ENCODE measurements at places on chromosomes 4 and X.
A peak's percentile ranks its signal among the peaks of the same experiment; 100 is the strongest.

GRCh38 chrX:7943600-7944245 lies 16.5 kb upstream of the PNPLA4 start:
- DNase-seq, result no peak

GRCh38 chr4:14888790-14889572 lies 113.3 kb upstream of the CPEB2 start:
- DNase-seq, result no peak

- no peak for DNase-seq
These were observed 29.0 kb downstream of the RTL5 start for GRCh38 chrX:72102760-72103159.

DNA sequence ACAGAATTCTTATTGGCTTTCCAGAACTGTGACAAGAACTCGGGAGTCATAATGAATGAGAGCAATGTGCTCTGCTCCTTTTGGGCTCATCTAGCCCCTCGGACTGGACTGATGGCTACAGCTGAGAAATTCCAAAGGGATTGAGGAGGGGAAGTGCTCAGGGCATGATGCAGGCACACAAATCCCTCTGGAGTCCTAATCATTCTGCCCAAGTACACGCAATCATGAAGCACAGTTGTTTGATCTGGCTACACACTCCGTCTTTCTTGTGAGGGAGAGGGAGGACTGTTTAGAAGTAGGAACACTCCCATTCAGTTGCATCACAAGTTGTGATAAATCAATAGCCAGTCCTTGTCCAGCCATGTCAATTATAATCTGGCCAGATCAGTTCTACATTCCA lies 237.5 kb downstream of the COL25A1 start:
- no peak for DNase-seq

DNA sequence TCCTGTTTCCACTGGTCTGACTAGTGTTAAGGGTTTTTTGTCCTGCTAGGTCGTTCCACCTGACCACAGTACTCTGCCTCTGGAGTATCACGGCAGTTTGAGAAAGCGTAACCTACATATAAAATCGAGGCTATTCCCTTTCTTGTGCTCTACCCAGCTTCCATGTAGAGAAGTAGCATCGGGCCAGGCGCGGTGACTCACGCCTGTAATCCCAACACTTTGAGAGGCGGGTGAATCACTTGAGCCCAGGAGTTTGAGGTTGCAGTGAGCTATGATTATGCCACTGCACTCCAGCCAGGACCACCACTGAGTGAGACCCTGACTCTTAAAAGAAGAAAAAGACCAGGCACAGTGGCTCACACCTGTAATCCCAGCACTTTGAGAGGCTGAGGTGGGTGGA lies 7.5 kb downstream of the PPEF1 start:
- no peak for DNase-seq

DNA sequence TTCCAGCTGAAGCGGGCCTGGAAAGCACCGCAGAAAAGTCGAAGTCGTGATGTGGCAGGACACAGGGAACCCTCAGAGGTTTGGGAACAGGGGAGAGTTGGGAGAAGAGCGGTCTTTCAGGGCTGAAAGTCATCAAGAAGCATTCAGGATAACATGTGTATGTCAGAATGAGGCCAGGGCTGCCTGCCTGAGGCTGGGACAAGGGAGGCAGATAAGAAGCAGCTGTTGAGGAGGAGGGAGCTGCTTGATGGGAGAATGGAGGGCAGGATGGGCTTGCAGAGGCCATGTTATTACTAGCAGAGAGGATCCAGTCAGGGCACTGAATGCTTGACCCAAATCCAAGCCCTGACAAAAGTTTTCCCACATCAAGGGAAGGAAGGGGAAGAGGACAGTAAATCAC lies 132.0 kb downstream of the ATG4A start:
- DNase-seq, result no peak

GRCh38 chrX:1031521-1032430 lies 180.7 kb downstream of the CRLF2 start:
- DNase-seq, result no peak

GRCh38 chrX:66200050-66200664 lies 36.1 kb downstream of the HEPH start:
- DNase-seq, result no peak

DNA sequence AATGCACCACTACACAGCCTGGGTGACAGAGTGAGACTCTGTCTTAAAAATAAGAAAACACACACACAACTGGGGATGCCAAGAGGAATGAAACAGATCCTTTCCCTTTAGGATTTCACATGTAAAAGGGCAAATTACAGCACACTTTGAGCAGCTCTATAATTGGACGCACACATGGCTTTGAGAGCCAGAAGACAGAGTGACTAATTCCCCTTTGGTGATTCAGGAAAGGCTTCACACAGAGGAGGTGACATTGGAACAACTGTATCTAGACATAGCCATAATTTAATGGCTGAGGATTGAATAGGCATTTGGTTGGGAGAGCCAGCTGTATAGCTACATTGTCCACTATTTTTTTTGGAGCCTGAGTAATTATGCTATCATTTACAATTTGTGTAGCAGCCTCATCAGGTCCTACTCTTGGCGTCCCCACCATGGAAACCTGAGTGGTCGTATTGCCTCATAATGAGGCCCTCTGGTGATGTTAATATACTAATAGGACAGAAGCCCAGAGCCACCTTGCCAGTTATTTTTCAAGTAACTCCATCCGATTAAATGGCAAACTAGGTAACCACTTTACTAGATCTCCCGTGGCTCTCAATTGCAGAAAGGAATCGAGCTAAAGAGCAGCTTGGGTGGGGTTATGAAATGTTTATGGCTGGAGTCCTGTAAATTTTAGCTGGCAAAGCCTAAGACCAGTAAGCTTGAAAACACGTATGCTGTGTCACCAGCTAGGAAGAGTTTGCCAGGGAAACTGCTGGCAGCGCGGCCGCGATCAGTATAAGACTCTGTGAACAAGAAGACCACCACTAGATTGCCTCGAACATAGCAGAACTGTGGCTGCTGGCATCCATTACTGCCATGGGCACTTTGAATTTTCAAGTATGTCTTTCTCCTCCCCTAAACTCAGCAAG lies 8.5 kb upstream of the PPEF1 start:
- DNase-seq, result no peak

DNA sequence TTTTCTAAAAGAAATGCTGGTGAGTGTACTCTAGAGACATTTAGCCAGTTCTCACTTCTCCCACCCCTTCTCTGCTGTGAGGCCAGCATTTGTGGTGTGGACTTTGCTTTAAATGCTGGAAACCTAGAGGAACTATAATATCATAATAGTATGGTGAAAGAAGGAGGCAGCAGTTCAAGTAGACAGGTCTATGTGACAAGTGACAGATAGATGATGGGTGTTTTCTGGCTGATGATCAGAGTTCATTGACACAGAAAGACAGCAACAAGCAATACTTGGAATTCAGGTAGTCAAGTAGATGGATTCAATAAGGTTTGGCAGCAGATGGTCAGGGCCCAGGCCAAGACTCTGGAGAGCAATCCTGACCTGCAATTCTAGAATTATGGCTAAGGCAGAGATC lies 317.5 kb downstream of the PCDH7 start:
- no peak for DNase-seq

DNA sequence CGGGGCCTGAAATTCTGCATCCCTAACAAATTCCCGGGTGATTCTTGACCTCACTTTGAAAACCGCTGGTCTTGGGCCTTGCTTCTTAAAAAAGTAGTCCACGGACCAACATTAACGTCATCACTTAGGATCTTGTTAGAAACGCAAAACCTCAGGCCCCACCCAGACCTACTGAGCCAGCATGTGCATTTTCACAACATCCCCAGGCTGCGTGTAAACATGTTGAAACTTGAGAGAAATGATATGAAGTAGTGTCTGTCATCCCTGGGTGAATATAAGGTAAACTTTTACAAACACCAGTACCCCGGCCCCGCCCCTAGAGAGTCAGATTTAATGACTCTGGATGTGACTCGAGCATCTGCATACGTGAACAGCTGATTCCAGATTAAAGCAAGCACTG lies 33.7 kb downstream of the SORBS2 start:
- peak; percentile 43 for DNase-seq

DNA sequence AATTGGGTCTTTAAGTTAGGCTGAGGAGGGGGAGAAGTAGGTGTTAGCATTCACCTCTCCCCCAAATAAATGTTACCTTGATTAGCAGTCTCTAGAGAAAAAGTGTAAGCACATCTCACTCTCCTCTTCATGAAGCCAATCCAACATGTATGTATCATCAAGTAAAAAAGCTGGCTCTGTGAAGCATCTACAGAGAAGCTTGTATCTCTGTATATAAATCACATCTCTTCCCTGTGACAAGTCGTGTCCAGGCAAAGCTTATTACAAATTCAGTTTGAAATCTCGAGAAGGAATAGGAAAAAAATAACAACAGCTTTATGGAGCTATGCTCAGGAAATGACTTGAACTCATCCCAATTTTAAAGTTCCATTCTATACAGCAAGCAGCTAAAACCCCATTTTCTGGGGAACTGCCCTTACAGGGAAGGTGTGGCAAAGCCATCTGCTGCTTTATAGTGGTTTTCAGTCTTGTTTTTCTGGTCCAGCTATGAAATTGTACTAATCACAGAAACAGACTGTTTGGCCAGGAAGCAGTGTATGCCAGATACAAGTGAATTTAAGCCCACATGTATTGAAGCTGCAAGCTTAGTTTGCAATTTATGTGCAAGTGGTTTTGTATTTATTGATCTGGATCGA lies 313.3 kb upstream of the NOCT start:
- no peak for DNase-seq

GRCh38 chrX:140274811-140275525 lies 229.9 kb downstream of the SOX3 start:
- DNase-seq, result peak; percentile 1

- no peak for DNase-seq
These were observed 107.7 kb downstream of the PPP3CA start for GRCh38 chr4:101239665-101240064.

GRCh38 chr4:187666697-187667494 lies 328.7 kb upstream of the ZFP42 start:
- no peak for DNase-seq

GRCh38 chr4:80082693-80083092 lies 9.7 kb upstream of the ANTXR2 start:
- DNase-seq, result no peak

DNA sequence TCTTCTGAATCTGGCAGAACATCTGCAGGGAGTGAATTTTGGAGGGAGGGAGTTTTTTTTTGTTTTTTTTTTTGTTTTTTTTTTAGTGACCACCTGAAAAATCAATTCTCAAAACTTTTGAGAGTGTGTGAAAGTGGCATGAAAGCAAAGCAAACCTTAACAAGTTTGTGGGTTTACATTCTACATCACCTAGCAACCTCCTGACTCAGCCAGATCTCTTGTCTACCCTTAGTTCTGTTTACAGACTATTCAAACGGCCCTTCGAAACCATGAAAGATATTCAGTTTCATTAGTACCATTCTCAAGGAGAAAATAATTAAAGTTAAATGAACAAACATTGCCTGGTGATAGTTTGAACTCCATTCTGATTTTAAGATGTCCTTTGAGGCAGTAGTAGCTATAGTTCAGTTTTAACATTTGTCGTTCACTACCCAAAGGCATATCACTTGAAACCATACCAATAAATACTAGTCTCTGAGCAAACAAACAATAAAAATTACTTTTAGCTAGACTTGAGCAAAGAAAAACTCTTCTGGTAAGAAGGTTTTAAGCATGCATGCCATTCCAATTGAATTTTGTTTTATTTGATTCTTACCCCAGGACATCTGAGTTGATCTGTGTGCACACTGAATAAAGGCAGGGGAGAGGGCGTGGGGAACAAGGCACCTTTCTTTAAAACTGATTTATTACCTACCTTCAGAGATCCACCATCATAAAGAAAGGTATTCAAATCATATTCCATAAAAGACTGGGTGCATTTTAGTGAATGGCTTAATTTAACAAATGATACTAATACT lies 137.7 kb downstream of the ARX start:
- no peak for DNase-seq

DNA sequence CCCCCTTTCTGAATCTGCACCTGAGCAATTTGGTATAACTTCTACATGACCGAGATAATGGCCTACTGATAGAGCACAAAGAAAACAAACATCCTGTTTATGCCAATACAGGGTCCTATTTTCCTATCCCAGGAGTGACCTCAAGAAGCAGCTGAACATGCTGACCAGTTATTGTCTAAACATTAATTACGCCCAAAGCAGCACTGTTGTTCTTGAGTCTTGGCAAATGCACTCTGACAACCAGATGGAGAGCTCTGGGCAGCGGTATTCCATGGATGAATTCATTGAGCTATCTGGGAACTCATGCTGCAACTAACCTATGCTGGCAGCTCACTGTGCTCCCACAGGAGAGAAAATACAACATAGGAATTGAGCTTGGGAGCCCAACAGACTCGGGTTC lies 52.6 kb downstream of the PCYT1B start:
- DNase-seq, result no peak

- DNase-seq, result no peak
These were observed 23.5 kb upstream of the BCORL1 start for GRCh38 chrX:129958814-129959492.

DNA sequence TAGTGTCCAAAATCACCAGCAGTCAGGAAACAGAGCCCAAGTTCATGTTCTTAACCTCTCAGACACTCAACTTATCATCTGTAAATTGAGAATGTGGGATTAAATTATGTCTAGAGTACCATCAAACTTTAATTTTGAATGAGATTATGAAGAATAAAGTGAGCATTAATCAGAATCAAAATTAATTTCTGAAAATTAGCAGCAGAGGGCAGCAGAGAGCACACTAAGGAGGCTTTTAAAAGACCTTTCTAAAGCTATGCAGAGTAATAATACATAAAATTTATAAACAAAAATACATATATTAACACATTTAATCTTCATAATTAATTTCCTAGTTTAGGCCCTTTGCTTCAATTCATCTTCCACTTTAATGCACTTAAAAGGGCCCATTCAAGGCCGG lies 7.1 kb downstream of the TASL start:
- peak; percentile 6 for DNase-seq

- DNase-seq, result no peak
These were observed 9.6 kb downstream of the NBDY start for GRCh38 chrX:56738670-56739069.

DNA sequence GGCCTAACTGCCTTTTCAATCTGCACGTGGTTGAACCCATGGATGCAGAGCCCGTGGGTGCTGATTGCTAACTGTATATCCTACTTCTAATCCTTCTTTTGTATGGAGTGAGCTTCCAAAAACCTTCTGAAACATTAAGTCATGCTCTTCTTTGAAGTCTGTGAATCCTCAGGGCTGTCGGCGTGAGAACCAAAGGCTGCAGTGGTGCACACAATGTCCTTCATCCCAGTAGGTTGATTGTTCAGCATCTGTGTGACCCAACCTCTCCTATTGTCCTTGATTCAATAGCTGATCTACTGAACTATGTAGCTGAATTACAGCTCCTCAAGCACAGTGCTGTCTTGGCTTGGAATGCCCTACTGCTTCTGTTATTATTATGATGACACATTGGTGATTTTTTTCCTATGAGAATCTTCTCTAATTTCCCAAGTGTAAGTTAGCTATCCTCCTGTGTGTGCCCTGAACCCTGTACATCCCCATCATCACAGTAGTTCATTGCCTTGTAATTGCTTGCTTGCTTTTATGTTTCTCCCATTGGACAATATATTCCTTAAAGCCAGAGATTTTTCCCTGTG lies 294.6 kb downstream of the TRIML1 start:
- peak; percentile 25 for DNase-seq

All from brain microvascular endothelial cell (primary cell).